GM03348 (cell line): ENCODE measurements at places on chromosomes 1 and 21.

DNA sequence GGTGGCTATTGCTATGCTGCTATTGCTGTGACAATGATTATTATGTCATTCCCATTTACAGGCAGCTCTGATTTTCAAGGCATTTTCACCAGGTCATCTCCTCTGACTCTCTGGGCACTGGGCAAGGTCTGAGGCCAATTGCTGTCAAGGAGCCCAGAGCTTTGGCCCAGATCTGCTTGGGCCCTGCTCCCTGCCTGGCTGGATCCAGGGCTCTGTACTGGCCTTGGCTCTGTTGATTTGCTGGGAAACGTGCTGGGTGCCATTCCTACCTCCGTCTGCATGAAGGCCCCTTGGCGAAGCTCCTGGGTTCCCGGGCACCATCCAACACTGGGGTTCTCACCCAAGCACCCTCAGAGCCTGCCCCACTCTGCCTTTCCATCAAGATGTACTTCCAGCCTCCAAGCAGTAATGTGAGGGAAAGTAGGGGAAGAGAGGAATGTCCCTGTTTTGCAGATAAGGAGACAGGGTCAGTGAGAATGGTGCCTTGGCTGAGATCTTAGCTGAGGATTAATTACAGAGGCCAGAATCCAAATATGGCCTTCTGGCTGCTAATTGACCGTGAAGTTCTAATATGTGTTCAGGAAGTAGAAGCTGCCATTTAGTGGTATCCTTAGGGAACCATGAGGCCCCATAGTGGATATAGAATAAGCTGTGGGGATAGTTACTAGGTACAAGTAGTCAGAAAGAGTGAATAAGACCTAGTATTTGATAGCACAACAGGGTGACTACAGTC lies 63.9 kb downstream of the HTR6 start:
- DNase-seq = no peak

DNA sequence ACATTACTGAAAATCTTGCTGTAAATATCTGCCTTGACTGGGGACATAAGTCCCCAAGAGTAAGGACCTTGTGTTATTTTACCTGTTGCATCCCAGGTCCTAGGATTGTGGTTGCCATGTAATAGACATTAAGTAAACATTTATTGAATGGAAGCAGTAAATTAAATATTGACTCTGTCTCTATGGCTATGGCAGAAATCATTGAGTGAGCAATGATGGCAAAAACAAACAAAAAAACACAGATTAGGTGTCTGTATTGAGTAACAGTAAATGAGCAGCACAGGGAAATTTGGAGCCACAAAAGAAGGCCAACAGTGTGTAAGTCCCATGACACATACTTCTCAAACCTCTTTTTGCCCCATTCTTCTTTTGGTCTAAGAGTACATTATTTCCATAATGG lies 240.4 kb downstream of the NFIA start:
- no peak for DNase-seq

GRCh38 chr1:228860911-228861831 lies 125.9 kb downstream of the RHOU start:
- DNase-seq = peak; percentile 75

GRCh38 chr1:71785450-71785849 lies 496.9 kb downstream of the NEGR1 start:
- no peak for DNase-seq

DNA sequence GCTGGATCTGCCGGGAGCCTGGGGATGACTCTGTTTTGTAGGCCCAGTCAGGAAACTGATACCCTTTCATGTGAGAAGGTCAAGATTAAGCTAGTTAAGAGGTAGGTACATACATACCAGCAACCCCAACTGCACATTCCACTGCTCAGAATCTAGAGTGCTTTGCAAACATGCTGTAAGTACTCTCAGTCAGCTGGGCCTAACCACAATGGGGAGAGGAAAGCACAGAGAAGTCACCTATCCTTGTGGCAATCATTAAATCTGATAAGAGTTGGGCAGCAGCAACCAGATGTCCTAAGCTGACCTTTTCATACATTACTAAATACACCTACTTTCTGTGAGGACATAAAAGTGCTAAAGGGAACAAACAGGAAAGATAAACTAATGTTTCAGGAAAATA lies 2.5 kb downstream of the ETV3 start:
- DNase-seq = no peak

GRCh38 chr1:156001021-156001661 lies 19.6 kb downstream of the SSR2 start:
- no peak for DNase-seq
